DMS153 (cell line): ENCODE measurements at places on chromosomes 16 and 17.

DNA sequence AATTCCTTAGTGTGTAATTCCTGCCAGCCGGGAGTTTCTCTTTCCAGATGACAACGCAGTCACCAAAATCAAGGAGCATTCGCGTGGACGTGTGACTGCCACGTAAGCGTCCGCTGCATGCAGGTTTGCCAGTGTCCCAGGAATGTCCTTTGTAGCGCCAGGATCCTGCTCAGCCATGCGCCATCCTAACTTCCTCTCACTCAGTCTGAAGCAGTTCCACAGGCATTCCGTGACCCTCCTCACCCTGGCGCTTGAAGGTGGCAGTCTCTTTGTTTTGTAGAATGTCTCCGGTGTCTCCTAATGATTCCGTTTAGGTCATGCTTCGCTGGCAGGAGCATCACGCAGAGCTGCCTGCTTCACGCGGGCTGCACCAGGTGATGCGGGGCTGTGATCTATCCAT is 88.6 kb downstream of the RPTOR start:
- DNase-seq: no peak

DNA sequence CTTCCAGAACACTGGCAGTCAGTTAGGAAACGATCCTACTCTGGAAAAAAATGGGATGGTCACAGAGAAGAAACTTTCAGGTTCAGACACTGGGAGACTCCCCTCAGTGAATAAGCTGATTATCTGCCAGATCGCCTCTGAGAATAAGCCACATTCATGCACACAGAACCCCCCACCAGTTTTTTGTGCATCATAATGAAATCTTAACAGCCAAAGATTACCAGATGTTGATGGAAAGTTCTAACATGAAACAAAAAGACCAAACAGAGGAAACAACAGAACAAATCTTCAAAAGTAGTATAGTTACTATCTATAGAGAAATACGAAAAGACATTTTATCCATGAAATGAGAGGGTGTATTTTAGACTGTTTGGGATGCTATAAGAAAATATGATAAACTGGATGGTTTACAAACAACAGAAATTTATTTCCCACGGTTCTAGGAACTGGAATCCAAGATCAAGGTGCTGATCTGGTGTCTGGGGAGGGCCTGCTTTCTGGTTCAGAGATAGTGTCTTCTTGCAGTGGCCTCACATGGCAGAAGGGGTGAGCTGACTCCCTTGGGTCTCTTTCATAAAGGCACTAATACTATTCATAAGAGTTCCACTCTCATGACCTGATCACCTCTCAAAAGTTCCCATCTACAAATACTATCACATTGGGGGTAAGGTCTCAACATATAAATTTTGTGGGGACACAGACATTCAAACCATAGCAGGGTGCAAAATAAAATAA is 8.0 kb upstream of the AMZ2 start:
- DNase-seq: no peak

GRCh38 chr16:67526149-67526791 is 2.4 kb upstream of the RIPOR1 start:
- no peak for DNase-seq

GRCh38 chr17:40135817-40136216 is 4.5 kb upstream of the CASC3 start:
- no peak for DNase-seq

- DNase-seq: no peak
These were observed 138.8 kb upstream of the CRHR1 start for GRCh38 chr17:45645330-45645729.

DNA sequence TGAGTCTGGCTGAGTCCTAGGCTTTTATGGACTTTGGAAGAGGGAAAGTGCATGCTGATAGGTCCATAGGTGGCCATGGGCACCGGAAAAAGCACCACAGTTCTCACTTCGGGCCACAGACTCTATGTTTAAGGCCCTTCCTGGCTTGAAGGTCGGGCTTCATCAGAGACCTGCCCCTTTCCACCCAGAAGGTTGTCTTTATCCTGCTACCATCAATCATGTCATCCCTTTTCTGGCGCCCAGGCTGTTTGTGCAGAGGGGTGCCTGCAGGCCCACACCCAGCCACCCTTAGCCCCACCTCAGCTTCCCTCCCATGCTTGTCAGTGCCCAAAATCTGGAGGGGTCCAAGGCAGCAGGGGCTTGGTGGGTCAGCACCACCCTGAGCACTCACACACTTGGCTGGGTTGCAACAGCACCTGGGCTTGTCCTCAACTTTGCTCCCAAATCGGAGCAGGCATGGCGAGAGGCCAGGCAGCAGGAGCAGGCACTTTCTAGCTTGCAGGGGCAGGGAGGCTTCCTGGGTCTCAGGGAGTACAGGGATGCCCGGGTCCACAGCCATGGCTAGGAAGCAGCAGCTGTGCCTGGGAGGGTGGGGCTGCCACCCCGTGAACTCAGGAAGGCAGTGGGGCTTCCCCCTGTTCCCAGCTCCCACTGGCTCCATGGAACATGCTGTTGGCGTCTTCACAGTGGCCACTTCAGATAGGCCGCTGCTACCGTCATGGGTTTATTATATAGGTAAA is 63.8 kb upstream of the TOM1L1 start:
- DNase-seq: no peak

DNA sequence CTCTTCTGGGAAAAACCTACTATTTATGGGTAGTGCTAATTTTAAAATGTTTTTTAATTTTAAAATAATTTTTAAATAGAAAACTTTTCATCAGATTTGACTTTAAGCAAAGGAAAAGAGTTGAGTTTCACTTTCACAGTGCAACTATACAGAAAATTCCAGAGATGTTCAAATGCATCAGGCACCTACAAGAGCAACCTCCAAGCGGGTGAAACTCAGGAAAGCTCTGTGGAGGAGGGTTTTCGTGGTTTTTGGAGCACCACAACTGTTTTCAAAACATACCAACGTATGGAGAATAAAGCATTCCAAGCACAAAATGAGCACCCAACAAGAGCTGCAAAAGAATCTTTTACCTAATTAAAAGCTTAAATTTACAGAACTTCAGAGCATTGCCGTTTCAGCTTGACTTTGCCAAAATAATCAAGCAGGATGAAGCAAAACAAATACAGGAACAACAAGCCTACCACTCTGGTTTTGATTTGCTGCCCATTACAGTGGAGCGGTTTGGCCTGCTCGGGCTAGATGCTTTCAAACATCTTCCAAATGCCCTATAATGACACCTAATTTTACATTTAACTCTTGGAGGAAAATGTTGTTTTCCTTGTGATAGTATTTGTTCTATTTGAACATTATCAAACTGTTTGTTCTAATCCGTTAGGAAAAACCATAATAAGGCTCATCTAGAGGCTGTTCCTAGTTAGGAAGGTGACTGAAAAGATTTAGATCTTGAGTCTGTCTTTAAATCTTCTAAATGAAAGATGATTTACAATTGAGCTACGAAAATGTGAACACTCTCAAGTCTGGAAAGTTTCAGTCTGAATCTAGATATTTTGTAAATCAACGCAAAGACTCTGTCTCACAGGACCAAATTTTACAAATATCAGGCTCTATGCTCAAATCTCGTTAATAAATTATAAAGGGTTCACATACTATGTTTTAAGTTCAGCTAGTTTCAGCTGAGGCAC is 34.5 kb downstream of the NACA2 start:
- DNase-seq: no peak

DNA sequence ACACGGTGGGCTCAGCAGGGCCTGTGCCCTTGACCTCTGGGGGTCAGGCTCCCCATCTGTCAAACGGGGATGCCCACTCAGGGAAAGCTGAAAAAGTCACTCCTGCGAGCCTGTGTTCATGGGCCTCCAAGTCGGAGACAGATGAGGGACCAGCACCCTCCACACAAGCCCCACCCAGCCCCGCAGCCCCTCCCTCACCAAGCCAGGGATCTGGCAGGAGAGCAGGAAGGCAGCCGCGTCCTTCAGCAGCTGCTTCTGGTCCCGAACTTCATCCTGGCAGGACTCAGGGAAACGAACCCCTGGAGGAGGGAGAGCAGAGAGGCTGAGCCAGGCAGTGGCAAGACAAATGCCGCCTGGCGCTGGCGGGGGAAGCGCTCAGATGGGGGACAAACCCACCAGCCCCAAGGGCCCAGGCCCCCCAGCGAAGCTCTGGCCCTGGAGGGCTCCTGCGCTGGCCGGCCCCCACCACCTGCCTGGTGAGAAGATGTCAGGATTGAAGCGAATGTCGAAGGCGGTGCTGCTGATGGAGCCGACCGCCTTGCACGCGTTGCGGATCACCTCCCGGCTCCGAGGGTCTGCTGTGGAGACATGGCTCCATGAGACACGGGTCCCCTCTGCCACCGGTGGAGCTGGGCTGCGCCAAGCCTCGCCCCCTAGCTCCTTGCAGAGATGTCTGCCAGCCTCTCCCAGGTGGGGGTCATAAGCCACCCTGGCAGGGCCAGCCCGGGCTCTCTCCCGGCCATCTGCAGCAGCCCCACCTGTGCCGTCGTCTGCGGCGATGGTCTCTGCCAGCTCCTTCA is 15.4 kb downstream of the CLUH start:
- no peak for DNase-seq

GRCh38 chr16:53898993-53899392 is 195.0 kb downstream of the FTO start:
- DNase-seq: no peak

- DNase-seq: no peak
These were observed 1.3 kb downstream of the CAVIN1 start for GRCh38 chr17:42421507-42422338.

GRCh38 chr16:78543023-78543422 is 443.6 kb downstream of the WWOX start:
- no peak for DNase-seq

DNA sequence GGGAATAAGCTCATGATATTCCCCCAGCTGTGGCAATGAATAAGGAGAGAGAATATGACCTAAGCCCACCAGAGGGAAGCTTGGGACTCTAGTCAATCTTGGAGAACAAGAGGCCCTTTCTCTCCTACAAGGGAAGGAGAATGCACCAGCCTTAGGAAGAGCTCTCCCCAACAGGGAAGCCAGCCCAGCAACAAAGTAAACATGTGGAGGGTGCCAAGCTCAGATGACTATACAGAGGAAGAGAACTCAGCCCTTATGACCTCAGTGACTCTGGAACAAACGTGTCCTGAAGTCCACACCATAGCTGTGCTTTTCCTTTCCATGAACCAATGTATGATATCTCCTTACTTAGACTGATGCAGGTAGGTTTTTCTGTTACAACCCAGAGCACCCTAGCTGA is 219.7 kb downstream of the GSG1L start:
- DNase-seq: no peak

DNA sequence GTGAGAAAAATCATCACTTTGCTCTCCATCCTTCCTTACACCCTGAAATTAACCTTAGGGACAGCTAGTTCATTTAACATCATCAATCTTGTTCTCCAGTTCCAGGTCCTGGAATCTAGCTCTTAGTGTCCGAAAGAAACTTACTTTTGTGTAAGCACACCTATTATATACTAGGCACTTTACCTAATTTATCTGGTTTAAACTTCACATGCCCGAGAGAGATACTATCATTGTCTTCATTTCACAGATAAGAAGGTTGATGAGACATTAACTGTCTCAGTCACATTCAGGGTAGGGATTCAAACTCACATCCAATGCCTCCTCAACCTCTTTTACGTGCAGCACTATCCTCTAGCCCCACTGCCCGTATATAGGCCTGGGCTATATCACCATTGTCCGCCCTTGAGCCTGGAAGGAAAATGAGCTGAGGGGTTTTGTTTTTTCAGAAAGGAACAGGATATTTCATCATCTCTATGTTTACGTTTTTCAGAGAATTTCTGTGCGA is 501 bp upstream of the AP2B1 start:
- DNase-seq: no peak

- no peak for DNase-seq
These were observed 2.3 kb downstream of the DLG4 start for GRCh38 chr17:7217113-7217987.

DNA sequence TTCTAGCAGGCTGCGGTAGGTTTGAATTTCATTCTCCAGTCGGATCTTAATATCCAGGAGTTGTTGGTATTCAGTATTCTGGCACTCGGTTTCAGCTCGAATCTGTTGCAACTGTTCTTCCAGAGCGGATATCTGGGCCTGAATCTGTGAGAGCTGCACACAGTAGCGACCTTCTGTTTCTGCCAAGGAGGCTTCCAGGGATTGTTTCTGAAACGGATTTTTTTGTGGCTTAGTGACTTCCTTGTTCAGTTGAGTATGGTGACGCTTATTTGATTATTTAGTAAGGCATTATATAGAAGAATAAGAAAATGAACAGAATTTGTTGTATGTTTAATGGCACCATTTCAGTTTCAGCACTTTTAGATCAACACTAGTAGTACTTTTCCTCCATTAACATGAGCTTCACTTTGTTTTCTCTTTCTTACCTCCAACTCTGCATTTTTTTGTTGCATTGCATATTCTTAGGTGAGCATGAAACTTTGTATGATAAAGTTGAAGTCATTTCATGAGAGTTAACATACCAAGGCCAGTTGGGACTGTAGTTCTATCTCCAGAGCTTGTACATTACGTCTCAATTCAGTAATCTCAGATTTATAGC is 2.8 kb downstream of the KRT10 start:
- no peak for DNase-seq

DNA sequence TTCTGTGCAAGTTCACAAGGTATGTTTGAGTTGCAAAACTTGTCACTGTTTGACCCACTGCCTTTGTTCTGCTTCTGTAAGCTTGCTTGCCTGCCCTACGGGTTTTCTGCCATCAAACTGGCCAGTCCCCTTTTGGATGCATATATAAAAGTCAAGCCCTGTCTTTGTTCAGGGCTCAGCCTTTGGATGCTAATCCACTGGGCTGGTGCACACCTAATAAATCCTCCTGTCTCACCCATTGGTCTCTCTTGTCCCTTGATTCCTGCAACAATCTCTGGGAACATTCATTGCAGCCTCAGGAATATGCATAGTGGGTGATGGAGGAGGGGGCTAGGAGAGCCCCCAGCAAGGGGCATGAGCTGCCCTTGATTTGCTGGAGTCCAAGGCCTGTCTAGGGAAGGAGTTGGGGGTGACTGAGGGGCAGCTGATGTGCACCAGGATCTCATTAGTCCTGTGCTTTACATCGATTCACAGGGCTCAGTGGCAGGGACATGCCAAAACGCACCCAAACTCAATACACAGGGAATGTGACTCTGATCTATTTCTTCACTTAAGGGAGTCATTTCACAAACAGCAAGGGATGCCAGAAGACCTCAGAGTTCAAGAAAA is 225.4 kb upstream of the NLRP1 start:
- DNase-seq: no peak

- DNase-seq: no peak
These were observed 98.4 kb upstream of the DNAH9 start for GRCh38 chr17:11499881-11500280.

DNA sequence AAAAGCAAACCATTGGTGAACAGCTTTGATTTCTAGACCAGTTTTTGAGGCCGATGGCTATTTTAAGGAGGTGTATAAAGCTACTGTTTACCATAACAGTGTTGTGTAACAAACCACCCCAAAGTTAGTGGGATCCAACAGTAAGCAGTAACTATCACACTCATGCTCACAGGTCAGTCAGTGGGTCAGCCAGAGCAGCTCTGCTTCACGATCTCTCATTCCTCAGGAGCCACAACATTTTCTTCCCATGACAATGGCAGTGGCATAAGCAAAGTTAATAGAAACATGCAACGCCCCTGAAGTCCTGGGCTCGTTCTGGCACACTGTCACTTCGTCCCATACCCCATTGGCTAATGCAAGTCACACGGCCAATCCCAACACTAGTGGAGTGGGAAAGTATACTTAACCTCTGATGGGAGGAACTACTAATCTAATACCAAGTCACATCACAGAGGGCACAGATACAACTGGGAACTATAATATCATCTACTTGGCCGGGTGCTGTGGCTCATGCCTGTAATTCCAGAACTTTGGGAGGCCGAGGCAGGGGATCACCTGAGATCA is 28.0 kb upstream of the B4GALNT2 start:
- no peak for DNase-seq

- no peak for DNase-seq
These were observed 7.5 kb upstream of the EDC4 start for GRCh38 chr16:67865318-67865717.
